Common myeloid progenitor, CD34-positive (primary cell): ENCODE measurements at places on chromosomes 16 and 17.
A peak's percentile ranks its signal among the peaks of the same experiment; 100 is the strongest.

- peak; percentile 90 for DNase-seq
Measured at GRCh38 chr17:76515274-76515949, 14.2 kb upstream of the RHBDF2 start.

DNA sequence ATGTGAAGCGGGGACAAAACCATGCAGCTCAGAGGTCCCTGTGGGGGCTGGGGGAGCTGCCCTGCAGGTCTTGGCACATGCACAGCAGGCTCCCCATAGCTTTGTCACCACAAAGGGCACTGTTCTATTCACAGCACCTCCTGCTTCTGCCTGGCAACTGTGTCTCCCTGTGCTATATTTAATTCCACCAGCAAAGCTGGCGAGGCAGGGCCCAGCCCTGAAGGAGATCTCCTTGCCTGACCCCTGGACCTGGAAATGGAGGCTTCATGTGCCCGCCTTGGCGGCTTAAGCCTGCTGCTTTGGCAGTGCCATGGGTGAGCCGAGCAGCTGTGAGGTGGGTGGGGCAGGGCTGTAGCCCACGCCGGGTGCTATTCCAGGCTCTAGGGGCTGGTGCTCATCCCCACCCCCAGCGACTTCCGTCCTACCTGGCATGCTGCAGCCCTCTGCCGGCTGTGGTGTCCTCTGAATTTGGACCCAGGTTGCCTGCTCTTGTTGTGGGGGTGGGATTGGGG, 6.8 kb downstream of the LDHD start:
- DNase-seq, result peak; percentile 51

DNA sequence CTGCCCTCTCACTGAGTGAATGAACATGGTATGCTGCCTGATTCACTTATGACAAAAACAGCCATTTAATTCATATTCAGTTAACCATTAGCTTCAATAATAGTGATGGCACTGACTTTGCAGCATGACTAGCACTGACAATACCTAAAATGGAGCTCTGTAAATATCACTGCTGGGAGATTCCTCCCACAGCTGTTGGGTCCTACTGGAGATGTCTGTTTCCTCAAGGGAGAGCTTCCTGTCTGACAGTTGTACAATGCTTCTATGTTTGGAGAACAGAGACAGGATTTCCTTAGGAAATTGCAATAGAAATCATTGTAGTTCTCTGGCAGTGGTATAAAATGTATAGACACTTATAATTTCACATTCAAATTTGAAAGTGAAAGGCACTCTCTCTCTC, 695.9 kb upstream of the CDH8 start:
- DNase-seq, result no peak

DNA sequence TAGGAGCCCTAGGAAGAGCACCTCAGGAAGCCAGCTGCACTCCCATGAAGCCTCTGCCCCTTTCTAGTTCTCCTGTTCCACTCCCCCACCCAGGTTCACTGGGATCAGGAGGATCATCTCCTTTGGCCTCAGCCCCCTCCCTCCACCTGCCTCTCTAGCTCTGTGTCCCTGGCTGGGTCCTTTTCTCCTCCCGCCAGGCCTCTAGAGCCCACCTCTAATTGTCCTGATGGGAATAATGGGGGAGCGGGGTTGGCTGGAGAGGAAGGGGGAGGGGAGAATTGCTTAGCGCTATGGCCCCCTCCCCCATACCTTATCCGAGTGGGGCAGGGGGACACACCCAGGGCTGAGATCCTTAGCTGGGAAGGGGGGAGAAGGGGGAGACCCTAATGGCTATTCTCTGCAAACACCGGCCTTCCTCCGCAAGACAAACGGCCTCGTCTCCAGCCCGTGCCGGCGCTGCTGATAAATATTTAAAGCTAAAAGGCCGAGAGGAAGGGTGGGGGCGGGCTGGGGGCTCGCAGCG, 997 bp downstream of the HOXB7 start:
- DNase-seq, result no peak

GRCh38 chr17:78224231-78225087, 7.0 kb upstream of the TMEM235 start:
- no peak for DNase-seq

GRCh38 chr16:87276091-87276701, 41.0 kb downstream of the C16orf95 start:
- peak; percentile 59 for DNase-seq

GRCh38 chr17:64032081-64032480, 11.6 kb upstream of the ICAM2 start:
- DNase-seq, result no peak

- DNase-seq, result no peak
Measured at GRCh38 chr17:79057737-79058385, 16.8 kb upstream of the ENGASE start.

DNA sequence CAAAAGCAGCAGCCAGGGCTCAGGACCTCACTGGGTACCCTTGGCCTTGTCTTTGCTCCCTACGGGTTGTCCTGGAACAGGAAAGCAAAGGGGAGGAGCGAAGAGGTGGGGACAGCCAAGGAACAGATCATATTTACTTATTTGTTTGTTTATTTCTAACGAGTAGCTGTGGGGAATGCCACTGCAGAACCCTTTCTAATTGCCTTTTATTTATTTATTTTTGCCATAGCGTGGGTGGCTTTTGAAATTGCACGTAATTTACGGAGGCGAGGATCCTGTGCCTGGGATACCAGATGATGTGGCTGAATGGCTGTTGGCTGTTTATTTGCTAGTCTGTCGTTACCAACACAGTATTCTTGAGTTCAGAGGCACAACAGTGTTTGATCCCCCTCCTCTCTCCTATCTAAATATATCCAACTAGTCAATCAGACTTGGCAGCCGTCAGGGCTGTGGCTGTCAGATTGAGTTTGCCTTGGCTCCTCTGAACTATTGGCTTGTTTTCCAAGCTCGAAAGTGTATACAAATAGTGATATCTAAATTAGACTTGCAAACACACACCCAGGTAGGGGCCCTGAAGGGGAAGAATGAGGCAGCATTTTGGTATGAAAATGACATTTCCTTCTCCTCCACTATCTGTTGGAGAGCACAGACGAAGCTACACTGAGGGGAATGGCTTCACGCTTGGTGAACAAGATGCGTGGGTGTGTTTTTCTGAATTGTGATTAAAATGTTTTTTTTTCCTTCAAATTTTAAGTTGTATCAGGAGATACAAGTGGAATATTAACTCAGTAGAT, 110.4 kb downstream of the MSI2 start:
- DNase-seq, result peak; percentile 72

GRCh38 chr17:65552214-65552613, 9.2 kb downstream of the AXIN2 start:
- no peak for DNase-seq

GRCh38 chr16:86059253-86060171, 160.6 kb downstream of the IRF8 start:
- DNase-seq, result no peak

- DNase-seq, result no peak
Measured at GRCh38 chr16:78306361-78306760, 206.9 kb downstream of the WWOX start.
